Activated naive CD4-positive, alpha-beta T cell treated with anti-CD3 and anti-CD28 coated beads, Interleukin-2, amount 10 ng/mL, durations not matched to agents 7 days and 5 days (primary cell): ENCODE measurements at places on chromosomes 6 and 20.
A peak's percentile ranks its signal among the peaks of the same experiment; 100 is the strongest.

DNA sequence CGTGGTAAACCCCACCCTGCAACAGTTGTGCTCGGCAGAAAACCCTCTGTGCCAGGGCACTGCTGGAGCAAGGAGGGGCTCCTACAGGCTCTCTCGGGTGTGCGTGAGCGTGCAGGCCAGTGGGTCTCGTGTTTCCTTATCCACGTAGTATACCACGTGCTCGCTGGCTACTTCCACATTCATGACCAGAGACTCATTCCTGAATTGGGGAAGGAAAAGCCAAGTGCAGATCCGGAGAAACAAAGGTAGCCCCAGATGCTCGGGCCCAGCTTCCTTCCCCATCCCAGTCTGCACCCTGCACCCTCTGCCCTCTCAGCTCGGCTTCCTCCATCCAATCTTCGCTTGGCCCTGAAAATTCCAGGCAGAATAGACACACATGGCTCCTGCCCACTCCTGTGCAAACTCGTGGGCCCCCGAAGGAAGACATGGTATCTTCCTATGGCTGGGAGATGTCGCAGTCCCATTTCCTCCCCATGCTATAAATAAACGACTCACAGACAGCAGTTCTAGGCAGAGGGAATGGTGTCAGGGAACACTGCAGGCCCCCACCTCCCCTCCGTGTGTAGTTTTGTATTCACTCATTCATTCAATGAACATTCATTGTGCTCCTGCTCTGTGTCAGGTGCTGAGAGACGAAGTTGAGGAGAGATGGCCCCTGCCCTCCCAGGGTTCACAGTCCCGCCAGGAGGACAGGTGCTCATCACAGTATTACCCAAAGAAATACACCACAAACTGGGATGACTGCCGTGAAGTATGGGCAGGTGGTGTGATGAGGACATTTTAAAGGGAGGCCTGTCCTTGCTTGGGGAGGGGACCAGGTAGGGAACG, 29.6 kb downstream of the NPEPL1 start:
- DNase-seq = peak; percentile 18
- no peak overlapping the region for H3K27ac ChIP-seq
- peaks cover 33% of the 10 kb centered on the region for H3K27me3 ChIP-seq

GRCh38 chr6:52538252-52538900, 38.5 kb downstream of the TRAM2 start:
- DNase-seq = no peak
- H3K27ac ChIP-seq = no peak overlapping the region
- H3K27me3 ChIP-seq = no peaks in the 10 kb centered on the region

DNA sequence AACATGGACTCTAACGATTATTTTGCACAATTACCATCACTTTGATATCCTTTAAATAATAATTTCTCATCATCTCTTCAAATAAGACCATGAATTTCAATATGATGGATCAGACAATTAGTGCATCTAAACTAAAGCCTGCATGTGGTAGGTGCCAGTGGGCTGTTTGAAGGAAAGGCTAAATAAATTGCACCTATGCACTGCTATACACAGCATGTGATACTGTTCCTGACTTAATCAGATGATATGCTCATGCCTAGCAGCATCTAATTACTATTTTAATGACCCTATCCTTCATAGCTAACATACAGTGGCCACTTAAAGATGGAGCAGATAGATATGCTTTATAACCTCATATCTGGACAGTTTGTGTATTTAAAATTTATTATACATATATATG, 731.6 kb upstream of the MANEA start:
- no peak overlapping the region for H3K27ac ChIP-seq
- H3K4me1 ChIP-seq = no peaks in the 10 kb centered on the region
- H3K27me3 ChIP-seq = no peaks in the 10 kb centered on the region
- no peak for DNase-seq
- no peaks in the 10 kb centered on the region for H3K36me3 ChIP-seq

DNA sequence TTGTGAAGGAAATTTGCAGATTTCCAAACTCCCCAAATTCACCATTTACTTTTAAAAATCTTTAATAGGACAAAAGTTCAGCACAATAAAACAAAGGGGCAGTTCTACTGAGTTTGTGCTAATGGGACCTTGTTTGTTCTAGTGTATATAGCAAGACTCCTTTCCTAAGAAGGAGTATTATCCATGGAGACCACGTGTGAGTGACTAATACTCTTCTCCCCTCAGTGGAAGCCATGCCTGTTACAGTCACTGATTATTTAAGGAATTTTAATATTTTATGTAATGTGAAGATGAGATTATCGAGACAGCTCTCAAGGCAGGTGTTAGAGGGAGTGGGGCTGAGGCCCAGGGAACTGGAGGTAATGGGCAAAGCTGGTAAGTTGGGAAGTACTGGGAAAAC, 16.4 kb upstream of the QKI start:
- H3K4me3 ChIP-seq = no peak overlapping the region
- no peak overlapping the region for H3K27ac ChIP-seq
- peaks cover 6% of the 10 kb centered on the region for H3K4me1 ChIP-seq

DNA sequence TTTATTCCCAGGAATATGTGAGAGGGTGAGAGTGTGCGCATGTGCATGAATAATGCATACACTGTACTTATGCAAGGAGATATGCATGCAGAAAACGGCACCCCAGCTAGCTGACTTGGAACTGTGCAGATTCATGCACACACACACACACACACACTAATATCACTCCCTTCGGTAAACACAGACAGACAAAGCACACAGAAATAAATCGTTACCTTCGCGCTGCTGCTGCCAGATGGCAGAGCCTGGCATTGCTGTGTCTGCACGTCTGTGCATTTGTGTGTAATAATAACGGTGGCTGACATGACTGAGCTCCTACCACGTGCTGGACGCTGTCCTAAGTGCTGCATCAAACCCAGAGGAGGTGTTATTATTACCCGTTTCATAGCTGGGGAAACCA, 36.8 kb downstream of the PREX1 start:
- no peak for DNase-seq
- peaks cover 46% of the 10 kb centered on the region for H3K27me3 ChIP-seq
- H3K27ac ChIP-seq = no peak overlapping the region
- no peak overlapping the region for H3K4me3 ChIP-seq
- H3K36me3 ChIP-seq = peaks cover 30% of the 10 kb centered on the region

DNA sequence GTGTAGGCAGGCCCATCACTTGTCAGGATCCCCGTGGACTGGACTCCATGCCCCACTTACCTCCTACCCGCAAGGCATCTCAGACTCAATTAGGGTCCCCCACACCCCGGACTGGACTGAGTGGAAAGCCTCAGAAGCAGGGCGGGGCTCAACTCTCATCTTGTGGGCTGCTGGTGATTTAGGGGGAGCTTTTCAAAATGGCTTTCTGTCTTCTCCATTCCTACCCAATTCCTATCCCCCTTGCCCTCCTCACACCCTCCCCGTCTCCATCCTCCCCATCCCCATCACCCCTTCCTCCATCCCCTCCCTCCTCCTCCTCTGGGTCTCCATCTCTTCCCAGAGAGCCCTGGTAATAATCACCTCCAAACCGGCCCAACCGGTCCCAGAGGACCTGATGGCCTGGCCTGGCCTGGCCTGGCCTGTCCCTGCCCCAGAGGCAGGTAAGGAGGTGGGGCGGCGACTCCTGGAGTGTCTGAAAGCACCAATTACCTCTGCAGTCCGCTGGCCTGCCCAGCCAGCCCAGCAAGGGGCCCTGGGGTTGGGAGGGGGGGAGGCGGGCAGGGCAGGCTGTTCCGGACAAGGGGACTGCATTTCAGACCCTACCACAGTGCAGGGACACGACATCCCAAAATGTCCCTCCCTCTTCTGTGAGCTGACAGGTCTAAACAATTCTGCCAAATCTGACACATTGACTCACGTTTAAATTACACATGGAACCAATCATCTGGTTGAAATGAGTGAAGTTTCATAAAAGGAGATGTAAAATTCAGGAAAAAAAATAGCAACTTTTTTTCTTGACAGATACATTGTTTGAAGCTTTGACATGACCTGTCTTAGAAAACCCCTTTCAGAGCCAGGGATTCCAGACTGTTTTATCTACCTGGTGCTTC, 24.8 kb downstream of the MAFB start:
- no peak overlapping the region for H3K4me3 ChIP-seq
- DNase-seq = no peak
- H3K36me3 ChIP-seq = no peaks in the 10 kb centered on the region

- peak; percentile 39 for DNase-seq
- no peak overlapping the region for H3K27ac ChIP-seq
- no peaks in the 10 kb centered on the region for H3K36me3 ChIP-seq
- H3K4me3 ChIP-seq = no peak overlapping the region
These were observed 990 bp downstream of the BPI start for GRCh38 chr20:38304845-38305447.

DNA sequence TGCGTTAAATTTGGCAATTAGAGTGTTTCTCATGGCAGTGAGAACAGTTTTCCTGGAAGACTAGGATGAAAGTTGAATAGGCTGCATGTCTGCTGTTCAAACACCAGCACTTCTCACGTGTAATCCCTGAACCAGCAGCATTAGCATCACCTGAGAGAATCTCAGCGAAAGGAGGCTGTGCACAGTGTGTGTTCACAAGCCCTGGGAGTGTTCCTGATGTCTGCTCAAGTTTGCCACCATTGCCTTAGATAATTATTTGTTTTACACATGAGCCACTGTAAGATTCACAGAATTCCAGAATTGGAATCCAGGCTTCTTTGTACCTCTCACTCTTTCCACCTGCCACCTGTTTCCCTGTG, 117.3 kb downstream of the JARID2 start:
- H3K4me1 ChIP-seq = peaks cover 34% of the 10 kb centered on the region
- no peak for DNase-seq
- no peaks in the 10 kb centered on the region for H3K27me3 ChIP-seq
- no peak overlapping the region for H3K27ac ChIP-seq
- peaks cover 14% of the 10 kb centered on the region for H3K36me3 ChIP-seq

GRCh38 chr6:16630026-16630643, 131.1 kb downstream of the ATXN1 start:
- H3K4me1 ChIP-seq = peaks cover 20% of the 10 kb centered on the region
- no peak overlapping the region for H3K27ac ChIP-seq

DNA sequence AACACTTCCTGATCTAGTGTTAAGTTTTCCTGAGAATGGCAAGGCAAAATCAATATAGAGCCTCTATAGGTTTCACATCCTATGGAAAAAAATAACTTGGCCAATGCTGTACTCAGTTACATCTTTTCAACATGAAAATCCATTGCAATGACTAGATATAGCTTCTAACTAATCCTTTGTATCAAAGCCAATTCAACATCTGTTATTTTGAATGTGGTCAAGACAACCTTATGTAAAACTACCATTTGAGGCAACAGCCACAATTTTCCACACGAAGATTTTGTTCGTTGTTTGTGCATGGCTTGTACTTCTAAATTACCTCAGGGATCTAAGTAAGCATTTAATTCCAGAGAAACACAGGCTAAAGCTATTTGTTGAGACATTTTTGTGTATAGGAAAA, 637.8 kb upstream of the EYS start:
- H3K27me3 ChIP-seq = no peaks in the 10 kb centered on the region
- no peaks in the 10 kb centered on the region for H3K36me3 ChIP-seq
- H3K27ac ChIP-seq = no peak overlapping the region
- H3K4me3 ChIP-seq = no peak overlapping the region
- DNase-seq = no peak
